Dorsolateral prefrontal cortex (tissue), 122 donors: ENCODE measurements at places on chromosomes 7 and 10.

DNA sequence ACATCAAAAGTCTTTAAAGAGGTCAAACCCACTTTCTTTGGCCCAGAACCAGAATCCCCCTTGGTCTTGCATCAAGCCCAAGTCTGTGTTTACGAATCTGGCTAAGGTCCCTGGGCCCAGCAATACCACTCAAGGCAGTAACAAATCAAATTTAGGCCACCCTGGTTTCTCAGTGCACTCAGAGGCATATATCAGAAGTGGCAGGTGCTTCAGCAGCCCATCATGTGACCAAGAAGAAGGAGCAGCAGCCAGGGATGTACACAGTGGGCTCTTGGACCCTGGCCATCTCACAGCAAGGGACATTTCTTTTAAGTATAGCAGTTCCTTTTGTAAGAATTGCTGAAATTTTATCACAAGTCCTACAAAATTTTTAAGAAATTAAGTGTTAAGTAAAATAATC, 7.3 kb upstream of the SLC25A13 start:
- no peak for DNase-seq

GRCh38 chr7:79009647-79010046, 443.8 kb downstream of the MAGI2 start:
- no peak for DNase-seq

DNA sequence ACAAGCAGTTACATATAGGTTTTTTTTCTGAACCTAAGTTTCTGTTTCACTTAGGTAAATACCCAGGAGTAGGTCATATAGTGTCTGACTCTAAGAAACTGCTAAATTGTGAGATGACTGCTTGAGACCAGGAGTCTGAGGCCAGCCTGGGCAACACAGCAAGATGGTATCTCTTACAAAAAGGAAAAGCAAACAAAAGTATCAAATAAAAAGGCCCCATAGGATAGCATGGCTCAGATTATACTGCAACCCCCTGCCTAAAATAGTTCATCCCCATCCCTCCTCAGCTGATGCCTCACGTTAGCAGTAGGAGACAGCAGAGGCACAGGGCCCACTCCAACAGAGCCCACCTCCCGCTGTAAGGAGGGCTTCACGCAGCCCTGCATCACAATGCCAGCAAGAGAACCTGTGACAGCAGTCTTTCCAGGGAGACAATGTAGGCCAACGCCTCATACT, 90.3 kb downstream of the SRPK2 start:
- no peak for DNase-seq

DNA sequence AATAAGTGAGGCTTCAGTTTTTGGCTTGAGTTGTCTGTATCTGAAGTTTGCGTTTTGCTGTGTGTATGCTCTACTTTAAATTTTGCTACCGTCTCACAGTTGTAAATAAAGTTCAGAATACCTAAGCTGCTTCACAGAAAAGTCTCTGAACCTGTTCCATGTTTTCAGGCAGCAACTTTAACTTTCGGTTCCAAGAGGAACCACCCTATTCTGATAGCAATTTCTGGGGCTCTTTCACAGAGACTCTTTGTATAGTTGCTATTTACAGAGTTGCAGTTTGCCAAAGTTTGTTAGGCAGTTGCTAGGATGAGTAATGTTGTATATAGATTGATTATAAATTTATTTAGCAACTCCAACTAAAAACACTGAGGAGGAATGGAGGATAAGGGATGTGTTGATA, 5.7 kb downstream of the FAM221A start:
- DNase-seq: no peak

DNA sequence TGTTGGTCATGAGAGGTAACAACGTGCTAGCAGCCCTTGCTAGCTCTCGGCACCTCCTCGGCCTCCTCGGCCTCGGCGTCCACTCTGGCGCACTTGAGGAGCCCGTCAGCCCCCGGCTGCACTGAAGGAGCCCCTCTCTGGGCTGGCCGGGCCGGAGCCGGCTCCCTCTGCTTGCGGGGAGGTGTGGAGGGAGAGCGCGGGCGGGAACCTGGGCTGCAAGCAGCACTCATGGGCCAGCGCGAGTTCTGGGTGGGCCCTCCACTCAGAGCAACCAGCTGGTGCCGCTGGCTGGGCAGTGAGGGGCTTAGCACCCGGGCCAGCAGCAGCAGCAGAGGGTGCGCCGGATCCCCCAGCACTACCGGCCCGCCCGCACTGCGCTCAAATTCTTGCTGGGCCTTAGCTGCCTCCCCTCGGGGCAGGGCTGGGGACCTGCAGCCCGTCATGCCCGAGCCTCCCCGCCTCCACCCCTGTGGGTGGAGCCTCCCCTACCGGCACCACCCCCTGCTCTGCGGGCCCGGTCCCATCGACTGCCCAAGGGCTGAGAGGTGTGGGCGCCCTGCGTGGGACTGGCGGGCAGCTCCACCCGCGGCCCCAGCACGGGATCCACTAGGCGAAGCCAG, 96.1 kb downstream of the PAXIP1 start:
- no peak for DNase-seq

DNA sequence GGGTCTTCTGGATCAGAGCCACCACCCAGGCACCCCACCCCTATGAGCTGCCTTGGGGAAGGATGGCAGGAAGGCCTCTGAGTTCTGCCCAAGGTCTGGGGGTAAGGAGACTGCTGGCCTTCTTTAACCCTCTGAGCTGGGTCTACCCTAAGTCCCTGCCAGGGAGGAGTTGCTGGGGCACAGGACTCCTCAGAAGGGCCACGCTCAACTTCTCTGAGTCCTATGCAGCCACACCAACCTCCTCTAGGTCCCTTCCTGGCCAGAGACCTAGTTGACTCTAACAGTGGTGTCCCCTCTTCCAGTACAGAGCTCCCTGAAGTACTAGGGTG, 2.6 kb upstream of the NEURL1 start:
- DNase-seq: no peak

- DNase-seq: no peak
Observed at GRCh38 chr7:79548727-79549126, 95.3 kb upstream of the MAGI2 start.

- no peak for DNase-seq
Observed at GRCh38 chr7:101534873-101535272, 94.2 kb downstream of the MYL10 start.

DNA sequence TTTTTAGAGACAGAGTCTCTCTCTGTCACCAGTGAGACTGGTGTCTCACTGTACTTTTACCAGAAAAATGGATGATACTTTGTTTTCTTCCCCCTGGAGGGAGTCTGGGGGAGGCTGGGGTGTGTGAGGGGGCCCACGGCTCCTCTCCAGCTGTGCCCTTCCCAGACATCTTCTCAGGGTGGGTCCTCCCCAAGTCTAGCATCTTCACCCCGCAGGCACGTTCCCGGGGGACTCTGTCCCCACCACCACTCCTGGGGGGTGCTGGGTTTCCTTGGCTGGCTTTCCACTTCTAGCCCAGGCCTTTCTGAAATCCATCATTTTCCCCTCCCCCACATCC, 61.8 kb upstream of the MKRN1 start:
- no peak for DNase-seq

- no peak for DNase-seq
Observed at GRCh38 chr7:22900101-22900500, 77.5 kb upstream of the TOMM7 start.
